Spleen (tissue), 13 donors: ENCODE measurements at places on chromosomes 7 and 10.

DNA sequence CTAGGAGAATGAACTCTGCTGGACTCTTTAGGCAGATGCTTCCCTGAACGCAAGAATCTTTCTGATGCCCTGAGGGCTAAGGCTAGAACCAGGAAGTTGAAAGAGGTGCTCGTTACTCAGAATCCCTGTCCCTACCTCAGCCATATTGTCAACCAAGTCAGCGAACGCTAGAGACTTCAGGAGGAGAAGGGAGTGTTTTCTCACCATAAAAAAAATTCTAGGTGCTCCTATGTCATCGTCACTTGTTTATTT lies 359.4 kb downstream of the PRPF18 start:
- peak overlapping the region; percentile 31 for H3K27ac ChIP-seq
- no peaks in the 10 kb centered on the region for H3K36me3 ChIP-seq
- no peaks in the 10 kb centered on the region for H3K27me3 ChIP-seq
- H3K4me1 ChIP-seq: no peaks in the 10 kb centered on the region
- DNase-seq: no peak

- no peak overlapping the region for H3K4me3 ChIP-seq
- peaks cover 37% of the 10 kb centered on the region for H3K4me1 ChIP-seq
- H3K36me3 ChIP-seq: no peaks in the 10 kb centered on the region
- no peak for DNase-seq
These were observed 132.1 kb upstream of the BTBD16 start for GRCh38 chr10:122138831-122139625.

DNA sequence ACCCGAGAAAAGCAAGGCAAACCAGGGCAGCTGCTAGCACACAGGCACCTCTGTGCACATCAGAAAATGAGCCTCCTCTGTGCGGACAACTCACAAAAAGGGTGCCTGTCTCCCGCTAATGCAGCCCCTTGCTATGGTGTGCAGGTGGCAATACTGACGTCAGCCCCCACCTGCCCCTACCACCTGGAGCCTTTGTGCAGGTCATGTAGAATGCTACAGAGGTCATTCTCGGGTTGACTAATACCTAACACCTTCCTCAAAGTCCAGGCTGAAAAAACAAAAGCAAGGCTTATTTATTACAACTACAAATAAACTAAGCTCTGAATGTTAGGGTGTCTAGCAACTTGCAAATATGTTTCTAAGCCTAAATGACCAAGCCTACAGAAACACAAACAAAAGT lies 13.9 kb downstream of the PIP4K2A start:
- peaks cover 100% of the 10 kb centered on the region for H3K4me1 ChIP-seq
- no peaks in the 10 kb centered on the region for H3K36me3 ChIP-seq
- H3K4me3 ChIP-seq: no peak overlapping the region
- H3K27ac ChIP-seq: no peak overlapping the region

DNA sequence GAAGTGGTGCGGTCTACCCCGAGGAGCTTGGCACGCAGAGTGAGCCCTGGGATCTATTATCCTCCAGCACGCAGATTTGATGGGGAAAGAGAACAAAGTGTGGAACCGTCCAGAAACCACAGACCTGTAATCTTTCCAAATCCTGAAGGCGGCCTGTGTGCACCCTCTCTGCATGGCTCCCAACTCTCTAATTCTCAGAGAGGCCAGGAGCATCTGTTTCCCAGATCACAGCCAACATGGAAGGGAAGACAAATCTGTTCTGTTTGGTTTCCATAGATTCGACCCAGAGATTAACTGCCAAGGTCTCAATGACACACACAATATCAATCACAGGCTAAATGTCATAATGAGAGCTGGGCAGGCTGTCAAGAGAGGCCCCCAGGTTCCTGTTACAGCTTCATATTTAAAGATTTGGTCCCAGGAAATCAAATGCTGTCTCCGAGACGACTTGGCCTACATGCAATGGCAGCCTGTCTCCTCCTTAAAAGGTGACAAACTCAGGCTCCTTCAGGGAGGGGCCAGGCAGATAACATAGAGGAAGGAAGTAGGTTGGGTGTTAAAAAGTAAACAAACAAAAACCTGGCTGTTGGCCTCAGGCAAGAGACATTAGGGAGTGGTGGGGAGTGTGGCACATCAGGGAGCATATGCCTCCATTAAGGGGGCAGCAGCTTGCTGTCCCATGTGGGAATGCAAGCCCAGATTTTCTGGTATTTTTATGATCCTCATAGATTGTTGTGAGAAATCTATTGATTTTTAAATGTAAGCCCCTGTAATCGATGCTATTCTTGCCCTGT lies 48.8 kb upstream of the SAMD8 start:
- no peak overlapping the region for H3K27ac ChIP-seq
- no peak overlapping the region for H3K4me3 ChIP-seq
- H3K36me3 ChIP-seq: no peaks in the 10 kb centered on the region
- no peaks in the 10 kb centered on the region for H3K4me1 ChIP-seq
- H3K27me3 ChIP-seq: no peaks in the 10 kb centered on the region
- DNase-seq: peak; percentile 3

- DNase-seq: no peak
- H3K4me1 ChIP-seq: no peaks in the 10 kb centered on the region
- no peaks in the 10 kb centered on the region for H3K36me3 ChIP-seq
These were observed 250.1 kb downstream of the CDK14 start for GRCh38 chr7:90846192-90846591.

DNA sequence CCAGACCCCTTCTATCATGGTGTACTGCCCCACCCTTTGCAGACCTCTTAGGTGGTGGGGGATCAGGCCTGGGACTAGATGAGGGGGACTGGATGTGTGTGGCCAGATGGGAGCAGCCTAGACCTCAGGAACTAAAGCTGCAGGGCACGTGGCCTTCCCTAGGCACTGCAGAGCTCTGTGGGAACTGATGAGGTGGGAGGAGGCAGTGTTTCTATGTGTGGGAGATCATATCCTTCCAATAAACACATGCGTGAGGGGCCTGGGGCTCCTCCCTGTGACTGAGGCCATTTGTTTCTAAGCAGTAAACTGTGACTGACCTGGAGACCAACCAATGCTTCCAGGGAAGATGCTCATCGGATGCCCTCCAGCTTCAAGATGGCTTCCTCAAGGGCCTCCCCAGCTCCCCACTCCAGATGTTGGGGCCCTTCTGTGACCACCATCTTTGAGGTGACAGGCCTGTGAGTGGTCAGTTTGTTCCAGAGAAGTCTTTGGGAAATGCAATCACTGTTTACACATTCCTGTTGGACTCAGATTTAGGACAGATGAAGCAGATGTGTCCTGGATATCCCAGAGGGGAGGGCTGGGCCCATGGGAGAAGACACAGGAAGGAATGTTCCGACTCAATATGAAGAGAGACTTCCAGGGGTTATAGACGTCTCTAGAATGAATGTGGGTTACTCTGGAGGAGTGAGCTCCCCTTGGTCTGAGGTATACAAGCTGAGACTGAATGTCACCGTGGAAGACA lies 23.6 kb upstream of the ZCCHC24 start:
- H3K27ac ChIP-seq: no peak overlapping the region
- no peak overlapping the region for H3K4me3 ChIP-seq

GRCh38 chr10:15815242-15815885 lies 44.9 kb downstream of the MINDY3 start:
- no peaks in the 10 kb centered on the region for H3K4me1 ChIP-seq
- no peak overlapping the region for H3K27ac ChIP-seq
- H3K36me3 ChIP-seq: peaks cover 26% of the 10 kb centered on the region
- no peaks in the 10 kb centered on the region for H3K27me3 ChIP-seq
- DNase-seq: no peak

GRCh38 chr7:288671-289101 lies 1.3 kb upstream of the FOXL3 start:
- H3K4me3 ChIP-seq: no peak overlapping the region
- DNase-seq: peak; percentile 64
- no peaks in the 10 kb centered on the region for H3K36me3 ChIP-seq
- H3K4me1 ChIP-seq: peaks cover 8% of the 10 kb centered on the region
- peaks cover 26% of the 10 kb centered on the region for H3K27me3 ChIP-seq

- DNase-seq: no peak
- no peaks in the 10 kb centered on the region for H3K36me3 ChIP-seq
- H3K4me1 ChIP-seq: peaks cover 18% of the 10 kb centered on the region
These were observed 15.5 kb upstream of the LARP4B start for GRCh38 chr10:947051-947450.

- no peak overlapping the region for H3K4me3 ChIP-seq
- no peaks in the 10 kb centered on the region for H3K27me3 ChIP-seq
- H3K27ac ChIP-seq: no peak overlapping the region
- H3K36me3 ChIP-seq: no peaks in the 10 kb centered on the region
- H3K4me1 ChIP-seq: no peaks in the 10 kb centered on the region
These were observed 531.2 kb downstream of the HTR7 start for GRCh38 chr10:90326498-90327267.

DNA sequence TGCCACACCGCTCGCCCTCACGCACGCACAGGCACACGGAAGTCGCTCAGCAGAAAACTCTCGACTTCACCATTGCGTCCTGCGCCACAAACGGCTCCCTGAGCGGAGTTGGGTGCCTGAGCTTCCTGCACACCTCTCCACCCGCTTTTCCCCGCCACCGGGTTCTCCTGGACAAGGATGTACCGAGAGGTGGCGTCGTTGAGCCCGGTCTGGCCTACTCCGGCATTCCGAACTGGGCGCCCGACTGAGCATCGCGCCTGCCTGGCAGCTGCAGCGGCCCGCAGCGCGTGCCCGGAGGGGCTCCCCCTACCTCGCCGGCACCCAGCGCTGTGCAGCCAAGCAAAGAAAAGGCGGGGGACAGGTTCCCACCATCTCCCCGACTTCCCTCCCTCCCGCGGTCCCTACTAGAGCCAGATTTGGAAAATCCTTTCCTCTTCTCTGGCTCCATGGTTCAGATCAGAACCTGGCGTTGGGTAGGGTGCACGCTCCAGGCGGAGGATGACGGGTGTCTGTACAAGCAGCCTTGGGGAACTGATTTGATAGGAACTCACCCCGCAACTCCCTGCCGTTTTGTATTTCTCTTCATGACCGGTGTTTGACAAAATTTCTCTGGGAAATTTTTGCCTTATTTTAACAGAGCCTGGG lies 1.7 kb downstream of the SORCS3 start:
- no peak overlapping the region for H3K4me3 ChIP-seq
- H3K27me3 ChIP-seq: peaks cover 61% of the 10 kb centered on the region
- DNase-seq: no peak
- H3K27ac ChIP-seq: no peak overlapping the region
- H3K4me1 ChIP-seq: peaks cover 4% of the 10 kb centered on the region
